ENCODE measurements at places on chromosomes 2 and 18.

- no peak for DNase-seq
Measured at GRCh38 chr2:109537565-109538222, 76.1 kb downstream of the SEPTIN10 start.

- no peak for DNase-seq
Measured at GRCh38 chr2:219701847-219702634, 74.6 kb downstream of the SLC4A3 start.

DNA sequence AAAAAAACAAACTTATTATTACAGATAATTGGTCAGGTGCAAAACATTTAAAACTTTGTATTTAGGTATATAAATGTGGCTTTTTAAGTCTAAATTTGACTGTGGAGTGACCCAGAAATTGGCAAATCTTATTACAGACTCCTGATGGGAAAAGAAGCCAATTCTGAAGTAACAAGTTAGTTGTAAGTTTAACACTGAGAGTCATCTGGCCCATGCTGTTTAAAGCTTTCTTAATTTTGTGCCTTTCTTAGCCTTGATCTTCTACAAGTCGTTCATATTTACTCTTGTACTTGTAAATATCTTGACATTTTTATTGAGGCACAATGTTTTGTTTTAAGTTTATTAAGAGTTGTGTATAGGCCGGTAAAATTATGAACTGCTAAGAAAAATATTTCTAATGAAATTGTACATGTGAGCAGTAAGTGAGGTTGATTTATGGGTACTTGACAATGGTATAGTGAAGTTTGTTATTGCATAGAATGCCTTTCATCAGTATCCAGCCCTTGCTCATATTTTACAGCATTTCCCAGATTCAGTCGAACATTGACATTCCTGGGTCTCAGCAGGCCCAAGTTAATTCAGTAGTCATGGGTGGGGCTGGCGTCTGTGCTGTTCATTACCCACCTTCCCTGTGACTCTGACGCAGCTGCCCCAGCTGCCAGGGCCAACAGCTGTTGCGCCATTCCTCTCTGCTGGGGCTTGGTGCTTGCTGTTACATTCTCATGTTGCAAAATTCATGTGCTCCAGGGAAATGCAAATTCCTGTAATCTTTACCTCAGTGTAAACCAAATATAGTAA, 121.4 kb downstream of the ZNF236 start:
- DNase-seq, result no peak

GRCh38 chr2:37672870-37673184, 1.4 kb upstream of the CDC42EP3 start:
- no peak for DNase-seq

DNA sequence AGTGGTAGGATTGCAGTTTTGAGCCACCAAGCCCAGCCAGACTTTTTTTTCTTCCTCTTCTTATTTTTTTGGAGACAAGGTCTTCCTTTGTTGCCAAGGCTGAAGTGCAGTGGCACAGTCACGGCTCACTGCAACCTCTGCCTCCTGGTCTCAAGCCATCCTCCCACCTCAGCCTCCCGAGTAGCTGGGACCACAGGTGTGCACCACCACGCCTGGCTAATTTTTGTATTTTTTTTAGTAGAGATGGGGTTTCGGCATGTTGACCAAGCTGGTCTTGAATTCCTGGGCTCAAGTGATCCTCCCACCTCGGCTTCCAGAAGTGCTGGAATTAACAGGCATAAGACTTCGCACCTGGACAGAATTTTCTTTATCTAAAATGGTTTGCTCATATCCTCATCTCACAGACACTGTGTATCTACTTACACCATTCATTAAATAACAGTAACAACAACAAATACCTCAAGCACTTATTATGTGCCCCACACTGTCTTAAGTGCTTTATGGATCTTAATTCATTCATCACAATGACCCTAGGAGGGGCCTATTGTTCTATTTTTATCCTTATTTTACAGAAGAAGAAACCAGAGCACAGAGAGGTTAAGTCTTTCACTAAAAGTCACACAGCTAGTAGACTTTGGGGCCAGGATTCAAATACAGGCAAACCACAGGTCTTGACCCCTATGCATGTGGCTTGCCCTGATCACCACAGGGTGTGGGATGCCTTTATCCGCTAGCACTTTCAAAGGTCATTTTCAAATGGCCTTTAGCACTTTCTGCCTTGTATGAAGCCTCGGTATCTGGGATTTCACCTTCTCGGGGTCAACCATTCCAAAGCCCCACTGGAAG, 39.6 kb downstream of the MYCN start:
- DNase-seq, result no peak

DNA sequence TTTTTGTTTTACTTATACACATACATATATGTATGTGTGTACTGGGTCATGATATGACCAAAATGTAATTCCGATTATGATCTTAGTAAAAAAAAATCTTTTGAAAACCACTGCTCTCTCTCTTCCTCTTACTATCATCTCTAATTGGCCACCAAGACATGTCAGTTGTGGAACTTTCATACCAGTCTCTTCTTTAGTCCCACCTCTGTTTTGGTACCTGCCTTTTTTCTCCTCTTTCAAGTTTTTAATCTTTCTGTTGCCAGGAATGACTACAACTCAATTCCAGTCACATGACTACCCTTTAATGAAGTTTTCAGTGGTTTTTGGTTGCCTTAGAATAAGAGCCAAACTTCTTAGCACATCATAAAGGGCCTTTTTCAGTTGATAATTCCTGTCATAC, 17.1 kb downstream of the RBM44 start:
- no peak for DNase-seq

GRCh38 chr2:110215566-110216158, 3.3 kb upstream of the MTLN start:
- no peak for DNase-seq

GRCh38 chr2:9285385-9285920, 78.8 kb downstream of the ASAP2 start:
- no peak for DNase-seq

DNA sequence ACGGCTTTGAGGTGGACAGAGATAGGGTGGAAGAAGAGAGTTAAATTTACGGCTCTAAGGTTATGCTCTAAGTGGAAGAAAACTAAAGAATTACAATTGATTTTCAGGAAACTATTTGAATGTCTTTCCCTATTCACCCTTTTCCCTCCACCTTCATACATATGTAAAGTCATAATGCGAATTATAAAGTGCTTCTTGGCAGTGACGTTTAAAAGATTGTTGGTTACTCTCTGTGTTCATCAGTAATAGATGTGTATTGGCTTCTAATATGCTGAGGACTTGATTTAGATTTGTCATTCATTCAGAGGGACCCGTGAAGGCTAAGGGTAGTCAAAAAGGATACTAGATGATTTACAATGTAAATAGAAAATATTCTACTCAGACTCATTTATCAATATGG, 63.9 kb downstream of the ARHGAP28 start:
- no peak for DNase-seq

DNA sequence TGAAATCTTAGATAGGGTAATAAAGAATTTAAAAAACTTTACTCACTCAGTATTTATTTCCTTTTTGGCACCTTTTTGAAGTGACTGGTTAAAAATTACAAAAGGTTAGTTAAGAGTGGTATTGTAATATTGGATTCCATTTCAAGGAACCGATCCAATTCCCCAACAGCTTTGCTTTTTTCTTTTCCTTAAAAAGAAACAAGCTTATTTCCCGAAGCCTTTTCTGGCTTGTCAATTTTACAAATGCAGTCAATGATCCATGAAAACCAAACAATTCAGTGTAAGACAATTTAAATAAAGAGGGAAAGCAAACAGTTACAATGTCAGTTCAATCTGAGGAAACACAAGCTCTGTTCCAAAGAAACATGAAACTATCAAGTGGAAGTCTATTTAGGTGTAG, 200.2 kb downstream of the RIT2 start:
- no peak for DNase-seq

DNA sequence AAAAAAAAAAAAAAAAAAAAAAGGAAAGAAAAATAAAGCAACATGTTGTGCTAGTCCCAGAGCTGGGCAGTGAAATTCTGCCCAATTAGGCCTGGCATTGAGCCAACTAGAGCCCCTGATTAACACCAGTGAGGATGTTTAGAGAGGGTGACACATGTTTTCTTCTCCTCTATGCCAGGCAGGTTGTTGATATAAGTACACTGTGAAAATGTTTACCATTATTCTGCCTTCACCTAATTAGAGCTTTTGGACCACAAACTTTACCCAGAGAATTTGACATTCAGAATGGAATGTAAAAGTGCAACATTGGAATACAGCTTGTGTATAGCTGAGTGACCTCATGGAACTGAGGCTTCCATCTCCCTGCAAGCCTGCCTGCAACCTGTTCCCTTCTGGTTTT, 95.9 kb upstream of the MSH2 start:
- no peak for DNase-seq

DNA sequence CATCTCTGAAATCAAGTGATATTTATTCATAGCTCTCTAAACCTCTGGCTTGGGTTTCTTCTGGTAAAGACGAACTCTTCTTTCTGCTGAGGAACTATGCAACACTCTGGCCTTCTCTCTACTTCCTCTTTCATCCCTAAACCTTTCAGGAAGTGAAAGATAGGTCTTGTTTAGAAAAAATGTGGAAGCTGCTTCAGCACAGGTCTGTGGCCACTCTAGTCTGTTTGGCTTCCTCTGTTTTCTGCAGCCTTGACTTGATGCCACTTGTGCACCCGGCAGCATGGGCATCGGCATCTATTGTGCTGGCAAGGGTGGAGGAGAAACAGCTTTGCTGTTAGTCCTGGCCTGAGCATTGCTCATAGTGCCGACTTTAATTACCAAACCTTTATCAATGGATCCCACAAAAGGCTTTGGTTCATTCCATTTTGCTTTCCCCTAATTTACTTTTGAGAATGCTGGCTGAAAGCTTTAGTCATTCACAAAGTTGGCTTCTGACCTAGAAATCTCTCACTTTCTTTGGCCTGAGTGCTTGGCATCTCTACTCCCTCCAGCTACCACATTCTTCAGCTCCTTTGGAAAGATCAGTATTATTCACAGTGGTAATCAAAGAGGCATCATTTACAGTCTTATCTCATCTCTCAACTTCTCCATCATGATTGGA, 32.0 kb upstream of the GPR39 start:
- DNase-seq, result no peak

DNA sequence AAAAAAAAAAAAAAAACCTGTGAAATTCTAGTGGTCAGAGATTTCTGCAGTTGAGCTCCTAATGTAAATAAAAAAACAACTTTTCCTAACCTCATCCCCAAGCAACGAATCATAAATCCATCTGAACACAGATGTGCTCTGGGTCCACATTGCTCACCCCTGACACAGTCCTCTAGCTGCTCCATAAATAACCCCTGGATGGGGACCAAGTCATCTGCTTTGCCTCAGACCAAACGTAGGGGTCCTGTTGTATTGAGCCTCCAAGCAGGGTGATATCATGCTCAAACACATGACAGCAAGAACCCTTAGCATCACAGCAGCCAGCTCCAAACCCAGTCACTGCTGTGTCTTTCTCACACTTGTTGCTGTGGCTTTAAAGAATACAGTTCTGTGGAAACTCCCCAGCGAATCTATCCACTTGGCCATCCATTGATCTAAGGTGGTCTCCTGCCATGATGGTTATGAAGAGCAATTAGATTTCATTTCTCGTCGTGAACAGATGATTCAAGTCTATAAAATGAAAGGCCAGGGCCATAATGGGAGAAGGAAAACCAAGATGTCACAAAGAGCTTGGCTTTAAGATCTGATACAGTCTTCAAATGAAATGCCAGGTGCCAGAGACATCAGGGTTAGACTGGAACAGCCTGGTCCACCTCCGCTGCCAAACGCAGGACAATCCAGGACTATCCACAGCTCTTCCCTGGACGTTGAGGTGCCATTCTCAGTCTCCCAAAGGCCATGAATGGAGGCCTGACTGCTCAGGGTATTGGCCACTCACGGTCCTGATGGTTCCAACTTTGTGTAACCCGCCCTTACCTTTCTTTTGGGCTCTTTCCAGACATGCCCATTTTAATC, 39.0 kb downstream of the TBC1D8 start:
- no peak for DNase-seq

GRCh38 chr2:100832885-100833284, 12.9 kb downstream of the NPAS2 start:
- DNase-seq, result no peak

- DNase-seq, result no peak
Measured at GRCh38 chr18:9878095-9878494, 7.7 kb upstream of the TXNDC2 start.

- DNase-seq, result no peak
Measured at GRCh38 chr2:54558188-54559005, 102.3 kb downstream of the SPTBN1 start.

- DNase-seq, result no peak
Measured at GRCh38 chr2:344811-345210, 56.9 kb upstream of the ALKAL2 start.

- no peak for DNase-seq
Measured at GRCh38 chr2:128901572-128902391, 583.1 kb upstream of the HS6ST1 start.

DNA sequence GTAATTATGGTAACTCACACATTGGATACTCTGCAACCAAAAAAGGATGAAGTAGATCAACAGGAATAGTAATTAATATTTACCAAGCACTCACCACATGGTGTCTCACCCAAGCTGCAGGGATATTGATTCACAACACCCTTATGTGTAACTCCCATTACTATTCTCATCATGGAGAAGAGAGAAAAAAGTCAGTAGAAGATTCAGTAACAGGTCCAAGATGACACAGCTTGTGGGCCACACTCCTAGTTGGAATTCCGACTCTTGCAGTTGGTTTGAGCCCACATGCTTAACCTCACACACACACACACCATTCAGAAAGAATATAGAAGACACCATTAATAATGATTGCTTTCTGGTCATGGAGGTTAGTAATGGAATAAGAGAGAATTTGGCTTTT, 1.7 kb upstream of the MLPH start:
- DNase-seq, result no peak

GRCh38 chr2:152407204-152407721, 72.3 kb downstream of the FMNL2 start:
- peak; percentile 33 for DNase-seq

DNA sequence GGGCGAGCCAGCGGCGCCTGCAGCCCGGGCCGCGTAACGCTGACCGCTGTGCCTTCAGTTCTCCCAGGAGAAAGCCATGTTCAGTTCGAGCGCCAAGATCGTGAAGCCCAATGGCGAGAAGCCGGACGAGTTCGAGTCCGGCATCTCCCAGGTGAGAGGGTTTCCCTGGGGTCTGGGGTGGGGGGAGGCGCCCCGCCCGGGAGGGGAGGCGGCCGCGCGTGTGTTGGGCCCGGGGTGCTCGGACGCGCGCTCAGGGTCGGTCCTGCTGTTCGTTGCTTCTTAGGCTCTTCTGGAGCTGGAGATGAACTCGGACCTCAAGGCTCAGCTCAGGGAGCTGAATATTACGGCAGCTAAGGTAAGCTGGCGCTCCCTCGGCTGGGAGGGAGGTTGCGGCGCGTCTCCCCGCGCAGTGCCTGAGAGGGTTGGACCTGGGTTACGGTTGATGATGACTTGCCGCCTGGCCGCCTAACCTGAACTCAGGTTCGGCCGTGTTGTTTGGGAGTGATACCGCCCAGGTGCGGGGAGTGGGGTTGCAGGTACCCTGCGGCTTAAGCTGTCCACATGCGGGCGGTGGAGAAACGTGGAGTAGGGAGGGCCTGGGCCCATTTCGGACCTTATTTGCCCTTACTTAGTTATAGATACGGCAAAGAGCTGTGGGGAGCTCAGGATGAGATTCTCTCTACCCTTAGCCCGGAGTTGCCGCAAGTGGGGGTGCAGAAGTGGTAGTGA, 638 bp downstream of the RPS7 start:
- no peak for DNase-seq

Measured in GM18507 (cell line).